Effector memory CD8-positive, alpha-beta T cell (primary cell): ENCODE measurements at places on chromosomes 5 and 9.

DNA sequence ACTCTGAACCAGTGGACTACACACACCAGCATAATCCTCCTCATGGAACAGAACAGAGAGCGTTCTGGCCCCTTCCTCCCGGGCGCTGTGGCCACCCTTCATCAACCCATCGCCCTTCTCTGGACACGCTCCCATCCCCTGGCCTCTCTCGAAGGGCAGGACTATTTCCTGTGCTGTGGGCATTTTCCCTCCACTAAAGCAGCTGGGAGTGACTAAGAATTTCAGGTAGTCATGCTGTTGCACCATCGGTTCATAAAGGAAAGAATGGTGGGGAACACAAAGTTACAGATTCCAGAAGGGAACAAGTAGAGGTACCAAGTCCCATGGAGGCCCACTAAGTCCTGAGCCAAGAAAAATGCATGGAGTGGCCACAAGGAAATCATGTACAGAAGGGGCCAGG, 68.6 kb downstream of the EPB41L4B start:
- no peak for DNase-seq
- peaks cover 46% of the 10 kb centered on the region for H3K27me3 ChIP-seq
- no peak overlapping the region for H3K4me3 ChIP-seq
- no peaks in the 10 kb centered on the region for H3K4me1 ChIP-seq
- no peak overlapping the region for H3K27ac ChIP-seq

DNA sequence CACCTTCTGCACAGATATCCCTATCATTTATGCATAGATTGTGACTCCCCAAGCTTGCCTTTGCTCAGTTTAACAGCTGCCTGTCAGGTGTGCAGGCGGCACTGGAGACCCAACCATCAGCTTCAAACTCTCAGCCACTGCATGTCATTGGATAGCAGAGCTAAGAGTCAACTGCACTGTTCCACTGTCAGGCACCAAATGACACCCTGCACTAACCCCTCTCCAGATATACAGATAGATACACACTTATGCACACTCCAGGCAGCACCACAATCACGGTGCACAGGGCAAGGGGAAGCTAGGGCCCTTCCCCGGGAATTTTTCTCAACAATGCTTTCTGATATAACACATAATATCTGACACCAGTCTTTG, 142.3 kb downstream of the BNC2 start:
- no peaks in the 10 kb centered on the region for H3K4me1 ChIP-seq
- no peak overlapping the region for H3K4me3 ChIP-seq
- no peaks in the 10 kb centered on the region for H3K36me3 ChIP-seq

DNA sequence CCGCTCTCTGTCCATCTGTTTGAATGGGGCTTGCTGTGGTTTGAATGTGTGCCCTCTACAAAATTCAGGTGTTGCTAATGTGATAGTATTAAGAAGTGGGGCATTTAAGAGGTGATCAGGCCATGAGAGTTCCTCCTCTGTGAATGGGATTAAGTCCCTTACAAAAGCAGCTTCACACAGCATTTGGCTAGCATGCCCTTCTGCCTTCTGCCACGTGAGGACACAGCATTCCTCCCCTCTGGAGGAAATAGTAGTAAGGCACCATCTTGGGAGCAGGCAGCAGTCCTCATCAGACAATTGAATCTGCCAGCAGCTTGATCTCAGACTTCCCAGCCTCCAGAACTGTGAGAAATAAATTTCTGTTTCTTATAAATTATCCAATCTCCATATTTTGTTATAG, 540.2 kb downstream of the CSNK1G3 start:
- no peak for DNase-seq
- no peak overlapping the region for H3K27ac ChIP-seq
- H3K27me3 ChIP-seq, result no peaks in the 10 kb centered on the region
- peaks cover 1% of the 10 kb centered on the region for H3K4me1 ChIP-seq

GRCh38 chr9:137464291-137464999, 5.3 kb upstream of the NSMF start:
- no peak for DNase-seq
- H3K36me3 ChIP-seq, result peaks cover 6% of the 10 kb centered on the region
- H3K27ac ChIP-seq, result no peak overlapping the region
- H3K27me3 ChIP-seq, result no peaks in the 10 kb centered on the region

GRCh38 chr5:39257554-39257953, 38.2 kb upstream of the FYB1 start:
- no peak for DNase-seq
- no peak overlapping the region for H3K4me3 ChIP-seq
- H3K27ac ChIP-seq, result peak overlapping the region; percentile 13
- H3K36me3 ChIP-seq, result peaks cover 3% of the 10 kb centered on the region

DNA sequence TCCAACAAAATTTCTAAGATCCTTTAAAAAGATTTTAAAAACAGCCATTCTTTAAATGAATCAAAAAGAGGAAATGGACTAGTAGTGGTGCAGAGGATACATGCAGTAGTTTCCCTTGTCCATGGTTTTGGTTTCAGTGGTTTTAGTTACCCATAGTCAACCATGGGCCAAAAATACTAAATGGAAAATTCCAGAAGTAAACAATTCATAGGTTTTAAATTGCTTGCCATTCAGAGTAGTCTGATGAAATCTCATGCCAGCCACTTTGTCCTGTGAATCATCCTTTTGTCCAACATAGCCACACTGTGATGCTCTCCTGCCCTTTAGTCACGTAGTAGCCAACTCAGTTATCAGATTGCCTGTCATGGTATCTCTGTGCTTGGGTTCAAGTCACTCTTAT, 286.1 kb downstream of the ANXA1 start:
- no peak for DNase-seq
- H3K27me3 ChIP-seq, result no peaks in the 10 kb centered on the region
- no peak overlapping the region for H3K27ac ChIP-seq
- no peak overlapping the region for H3K4me3 ChIP-seq

- H3K4me1 ChIP-seq, result peaks cover 12% of the 10 kb centered on the region
- no peak overlapping the region for H3K4me3 ChIP-seq
- peaks cover 21% of the 10 kb centered on the region for H3K27me3 ChIP-seq
- H3K36me3 ChIP-seq, result peaks cover 15% of the 10 kb centered on the region
- DNase-seq, result no peak
These were observed 2.5 kb upstream of the YTHDC2 start for GRCh38 chr5:113510836-113511451.

DNA sequence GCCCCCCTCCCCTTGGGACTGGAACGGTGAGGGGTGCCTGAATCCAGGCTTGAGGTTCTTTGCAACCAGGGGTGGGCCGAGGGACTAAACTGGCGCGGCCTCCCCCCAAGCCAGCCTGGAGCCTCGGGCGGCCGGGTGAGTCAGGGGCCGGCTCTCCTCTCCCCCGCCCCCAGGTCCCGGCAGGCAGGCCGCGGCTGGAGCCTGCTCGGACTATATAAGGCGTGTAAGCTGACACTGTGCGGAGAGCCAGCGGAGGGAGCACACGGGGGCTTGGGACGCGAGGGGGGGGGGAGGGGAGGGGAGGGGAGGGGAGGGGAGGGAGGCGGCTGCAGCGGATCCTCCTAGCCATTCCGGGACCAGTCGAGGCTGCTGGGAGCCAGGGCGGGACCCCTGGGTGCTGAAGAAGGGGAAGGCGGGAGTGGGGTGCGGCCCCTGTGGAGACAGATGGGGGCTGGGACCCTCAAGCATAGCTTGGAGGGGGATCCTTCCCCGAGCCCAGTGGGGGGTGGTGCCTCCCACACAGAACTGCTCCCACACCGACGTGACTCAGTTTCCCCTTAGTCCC, 595 bp downstream of the PDLIM7 start:
- H3K27ac ChIP-seq, result no peak overlapping the region
- peak overlapping the region; percentile 78 for H3K4me3 ChIP-seq
- DNase-seq, result no peak
- H3K4me1 ChIP-seq, result peaks cover 29% of the 10 kb centered on the region
- peaks cover 3% of the 10 kb centered on the region for H3K36me3 ChIP-seq

DNA sequence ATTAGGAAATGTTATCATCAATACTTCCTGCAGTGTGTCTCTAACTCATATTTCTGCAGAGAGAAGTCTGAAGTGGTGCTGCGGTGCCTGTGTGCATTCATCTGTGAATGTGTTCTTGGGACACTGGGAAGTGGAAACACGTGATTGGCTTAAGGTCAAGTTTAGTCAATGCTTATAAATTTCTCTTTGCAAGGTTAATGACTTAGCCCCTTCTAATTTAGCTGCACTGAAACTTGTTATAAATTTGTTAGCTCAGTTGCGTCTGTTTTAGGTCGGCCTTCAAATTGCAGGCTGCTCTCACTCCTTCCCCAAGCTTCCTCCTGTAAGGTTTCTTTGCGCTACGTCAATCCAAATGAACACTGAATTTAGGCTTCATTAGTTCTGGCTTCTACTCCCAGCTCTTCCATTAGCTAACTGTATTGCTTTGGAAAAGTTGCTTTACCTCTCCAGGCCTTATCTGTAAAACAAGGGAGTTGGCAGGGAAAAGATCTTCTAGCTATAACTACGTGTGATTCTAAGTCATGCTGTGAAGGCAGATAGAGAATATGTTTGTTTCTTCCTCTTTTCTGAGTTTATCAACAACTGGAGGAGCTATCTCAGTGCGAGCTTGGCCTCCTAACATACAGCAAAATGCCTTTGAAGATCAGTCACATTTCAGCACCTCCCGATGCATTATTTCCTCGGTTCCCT, 341.8 kb downstream of the NFIB start:
- no peaks in the 10 kb centered on the region for H3K4me1 ChIP-seq
- no peaks in the 10 kb centered on the region for H3K27me3 ChIP-seq
- no peak overlapping the region for H3K27ac ChIP-seq
- DNase-seq, result no peak

GRCh38 chr5:22242532-22242931, 610.6 kb downstream of the CDH12 start:
- no peaks in the 10 kb centered on the region for H3K36me3 ChIP-seq
- H3K4me1 ChIP-seq, result no peaks in the 10 kb centered on the region
- H3K4me3 ChIP-seq, result no peak overlapping the region
- H3K27ac ChIP-seq, result no peak overlapping the region

DNA sequence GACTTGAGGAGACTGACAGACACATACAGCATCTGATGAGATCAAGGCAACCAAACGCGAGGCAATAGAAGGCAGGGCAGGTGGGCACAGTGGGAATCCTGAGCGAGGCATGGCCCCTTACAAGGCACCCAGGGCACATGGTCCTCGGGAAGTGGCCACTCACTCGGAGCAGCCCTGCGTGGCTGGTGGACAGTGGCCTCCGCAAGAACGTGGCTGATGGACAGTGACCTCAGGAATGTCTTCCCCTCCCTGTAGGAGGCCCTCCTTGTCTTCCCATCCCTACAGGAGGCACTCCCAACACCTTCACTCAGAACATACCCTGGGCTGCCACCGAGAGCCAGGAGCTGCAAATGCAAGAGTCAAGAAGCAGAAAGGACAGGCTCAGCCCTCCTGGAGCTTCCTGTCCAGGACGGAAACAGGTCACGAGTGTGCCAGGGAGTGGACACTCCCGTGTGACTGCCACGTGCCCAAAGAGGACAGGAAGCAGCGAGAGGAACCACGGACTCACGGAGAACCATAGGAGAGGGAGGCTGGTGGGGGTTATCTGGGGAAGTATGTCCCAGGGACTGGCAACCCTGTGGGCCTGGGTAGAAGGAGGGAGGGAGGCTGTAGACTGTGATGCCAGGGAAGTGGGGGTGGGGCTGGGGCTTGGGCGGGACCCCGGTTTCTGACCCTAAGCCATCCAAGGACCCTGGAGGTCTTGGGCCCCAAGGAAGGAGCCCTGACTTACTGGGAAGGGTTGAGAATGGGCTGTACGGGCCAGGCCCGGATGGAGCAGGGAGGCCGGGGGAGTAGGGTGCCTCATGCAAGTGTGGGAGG, 321.9 kb upstream of the IRX4 start:
- no peaks in the 10 kb centered on the region for H3K4me1 ChIP-seq
- no peak overlapping the region for H3K4me3 ChIP-seq
- H3K27ac ChIP-seq, result no peak overlapping the region
- no peaks in the 10 kb centered on the region for H3K36me3 ChIP-seq

- no peak overlapping the region for H3K27ac ChIP-seq
- no peaks in the 10 kb centered on the region for H3K4me1 ChIP-seq
- DNase-seq, result no peak
These were observed 403.7 kb upstream of the CCNG1 start for GRCh38 chr5:163033656-163034055.

DNA sequence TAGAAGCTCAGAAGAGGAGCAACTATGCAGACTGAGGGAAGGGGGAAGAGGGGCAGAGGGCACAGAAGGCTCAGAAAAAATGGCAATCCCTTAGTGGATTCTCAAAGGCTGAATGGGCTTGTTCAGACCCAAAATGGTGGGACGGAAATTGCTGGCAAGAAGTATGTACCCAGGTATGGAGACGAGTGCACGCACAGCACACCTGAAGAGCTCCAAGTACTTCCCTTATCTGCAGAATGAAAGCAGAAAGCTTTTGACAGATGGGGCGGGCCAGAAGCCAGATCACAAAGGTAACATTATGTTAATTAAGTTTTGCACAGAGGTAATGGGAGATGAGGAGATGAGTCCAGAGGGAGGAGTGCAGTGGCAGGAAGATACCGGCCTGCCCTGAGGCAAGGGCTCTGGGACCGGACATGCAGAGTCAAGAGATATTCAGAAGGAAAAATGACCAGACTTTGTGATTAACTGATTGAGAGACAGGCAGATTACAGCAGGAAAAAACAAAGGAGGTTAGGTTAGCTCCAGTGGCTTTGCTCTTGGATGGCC, 138.1 kb upstream of the PIK3R1 start:
- H3K4me1 ChIP-seq, result no peaks in the 10 kb centered on the region
- H3K27me3 ChIP-seq, result no peaks in the 10 kb centered on the region
- no peak overlapping the region for H3K27ac ChIP-seq
- no peak overlapping the region for H3K4me3 ChIP-seq
- no peak for DNase-seq

DNA sequence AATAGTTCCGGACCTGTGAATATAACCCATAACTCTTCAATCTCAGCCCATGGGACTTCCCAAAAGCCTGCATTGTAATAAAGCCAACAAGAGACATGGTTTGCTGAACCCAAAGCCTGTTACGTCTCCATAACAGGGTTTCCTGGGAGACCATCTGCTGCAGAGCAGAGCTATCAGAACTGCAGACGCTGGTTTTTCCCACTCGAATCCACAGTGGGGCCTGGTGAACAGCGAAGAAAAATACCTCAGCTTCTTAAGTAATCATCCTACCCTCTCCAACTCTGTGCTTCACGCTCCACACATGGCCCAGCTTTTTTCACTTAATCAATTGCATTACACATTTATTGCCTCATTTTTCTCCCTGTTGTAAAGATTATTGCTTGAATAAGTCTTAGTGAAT, 409.5 kb upstream of the GRIA1 start:
- no peaks in the 10 kb centered on the region for H3K27me3 ChIP-seq
- H3K27ac ChIP-seq, result no peak overlapping the region
- no peak for DNase-seq
- no peak overlapping the region for H3K4me3 ChIP-seq
- H3K4me1 ChIP-seq, result no peaks in the 10 kb centered on the region
